ENCODE measurements at places on chromosomes 5 and 9.

- DNase-seq = no peak
These were observed 49.8 kb downstream of the LMNB1 start for GRCh38 chr5:126826619-126827215.

GRCh38 chr5:122586351-122586750 lies 188.5 kb upstream of the SNX2 start:
- no peak for DNase-seq

DNA sequence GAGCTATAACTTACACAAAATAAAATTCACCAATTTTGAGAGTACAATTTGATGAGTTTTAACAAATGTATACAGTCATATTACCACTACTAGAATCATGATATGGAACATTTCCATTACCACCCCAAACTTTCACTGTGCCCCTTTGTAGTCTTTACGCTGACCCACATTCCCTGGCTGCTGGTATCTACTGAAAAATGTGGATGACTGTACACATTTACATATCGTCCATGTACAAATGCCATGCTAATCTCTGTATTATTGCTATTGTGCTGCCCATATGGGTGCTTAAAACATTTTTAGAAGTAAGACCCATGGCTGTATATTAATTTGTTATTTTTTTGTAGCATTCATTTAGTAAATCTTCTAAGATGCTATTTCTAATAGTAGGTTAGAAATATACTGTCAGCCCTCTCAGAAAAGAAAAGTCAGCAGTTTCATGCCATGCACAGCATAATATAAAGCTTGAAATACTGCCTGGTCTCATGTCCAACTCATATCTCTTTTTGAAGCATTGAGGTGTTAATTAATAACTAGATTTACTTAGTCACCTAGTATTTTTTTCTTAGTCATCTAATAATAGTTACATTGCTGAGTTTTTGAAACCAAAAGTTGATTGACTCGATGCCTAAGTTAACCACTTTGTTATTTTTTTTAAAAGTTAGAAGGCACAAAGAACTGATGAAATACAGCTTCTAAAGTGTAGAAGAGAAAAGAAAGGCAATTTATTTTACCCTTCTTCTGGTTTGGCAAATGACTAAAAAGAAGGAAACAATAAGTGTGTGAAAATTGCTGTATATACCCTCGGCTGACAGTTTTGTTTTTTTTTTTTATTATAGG lies 188.3 kb upstream of the MEF2C start:
- DNase-seq = no peak

DNA sequence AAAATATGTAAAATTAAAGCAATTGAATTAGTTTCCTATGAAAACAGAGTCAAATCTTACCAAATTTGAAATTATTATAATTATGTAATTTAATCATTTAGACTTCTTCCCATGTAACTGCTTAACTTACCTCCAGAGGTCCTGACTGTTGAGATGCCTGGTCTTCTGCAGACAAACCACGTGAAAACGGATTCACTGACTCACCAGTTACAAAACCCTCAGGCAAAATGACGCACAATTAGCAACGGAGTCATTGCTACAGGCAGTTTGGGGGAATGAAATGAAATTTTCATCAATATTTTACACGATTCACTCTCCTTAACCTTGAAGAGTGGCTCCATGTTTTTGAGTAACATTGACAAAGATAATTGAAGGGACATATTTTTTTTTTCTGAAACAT lies 460.8 kb downstream of the MTRR start:
- DNase-seq = no peak

DNA sequence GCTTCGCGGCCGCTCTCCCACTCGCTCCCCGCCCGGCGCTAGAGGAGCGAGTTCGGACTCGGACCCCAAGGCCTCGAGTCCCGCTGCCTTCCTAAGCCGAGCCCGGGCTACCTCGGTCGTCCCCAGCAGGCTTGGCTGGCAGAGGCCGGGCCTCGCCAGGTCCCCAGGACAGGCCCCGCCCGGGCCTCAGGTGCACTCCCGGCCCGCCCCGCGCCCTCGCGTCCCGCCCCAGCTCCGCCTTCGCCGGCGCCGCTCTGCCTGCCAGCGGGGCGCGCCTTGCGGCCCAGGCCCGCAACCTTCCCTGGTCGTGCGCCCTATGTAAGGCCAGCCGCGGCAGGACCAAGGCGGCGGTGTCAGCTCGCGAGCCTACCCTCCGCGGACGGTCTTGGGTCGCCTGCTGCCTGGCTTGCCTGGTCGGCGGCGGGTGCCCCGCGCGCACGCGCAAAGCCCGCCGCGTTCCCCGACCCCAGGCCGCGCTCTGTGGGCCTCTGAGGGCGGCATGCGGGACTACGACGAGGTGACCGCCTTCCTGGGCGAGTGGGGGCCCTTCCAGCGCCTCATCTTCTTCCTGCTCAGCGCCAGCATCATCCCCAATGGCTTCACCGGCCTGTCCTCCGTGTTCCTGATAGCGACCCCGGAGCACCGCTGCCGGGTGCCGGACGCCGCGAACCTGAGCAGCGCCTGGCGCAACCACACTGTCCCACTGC lies at the start of gene SLC22A5:
TSS of gene SLC22A5 (plus strand) at position 237 of the 707 bp plus-strand sequence. CDS start at position 500, 263 bp downstream.
- peak; percentile 82 for DNase-seq

- DNase-seq = no peak
These were observed 695.1 kb downstream of the TAF11L14 start for GRCh38 chr5:18329328-18329727.

Data from stimulated activated CD4-positive, alpha-beta T cell treated with anti-CD3 and anti-CD28 coated beads, Interleukin-2, amount 100 ng/mL, for 24 hours (primary cell).